ENCODE measurements at places on chromosomes 2 and 18.

DNA sequence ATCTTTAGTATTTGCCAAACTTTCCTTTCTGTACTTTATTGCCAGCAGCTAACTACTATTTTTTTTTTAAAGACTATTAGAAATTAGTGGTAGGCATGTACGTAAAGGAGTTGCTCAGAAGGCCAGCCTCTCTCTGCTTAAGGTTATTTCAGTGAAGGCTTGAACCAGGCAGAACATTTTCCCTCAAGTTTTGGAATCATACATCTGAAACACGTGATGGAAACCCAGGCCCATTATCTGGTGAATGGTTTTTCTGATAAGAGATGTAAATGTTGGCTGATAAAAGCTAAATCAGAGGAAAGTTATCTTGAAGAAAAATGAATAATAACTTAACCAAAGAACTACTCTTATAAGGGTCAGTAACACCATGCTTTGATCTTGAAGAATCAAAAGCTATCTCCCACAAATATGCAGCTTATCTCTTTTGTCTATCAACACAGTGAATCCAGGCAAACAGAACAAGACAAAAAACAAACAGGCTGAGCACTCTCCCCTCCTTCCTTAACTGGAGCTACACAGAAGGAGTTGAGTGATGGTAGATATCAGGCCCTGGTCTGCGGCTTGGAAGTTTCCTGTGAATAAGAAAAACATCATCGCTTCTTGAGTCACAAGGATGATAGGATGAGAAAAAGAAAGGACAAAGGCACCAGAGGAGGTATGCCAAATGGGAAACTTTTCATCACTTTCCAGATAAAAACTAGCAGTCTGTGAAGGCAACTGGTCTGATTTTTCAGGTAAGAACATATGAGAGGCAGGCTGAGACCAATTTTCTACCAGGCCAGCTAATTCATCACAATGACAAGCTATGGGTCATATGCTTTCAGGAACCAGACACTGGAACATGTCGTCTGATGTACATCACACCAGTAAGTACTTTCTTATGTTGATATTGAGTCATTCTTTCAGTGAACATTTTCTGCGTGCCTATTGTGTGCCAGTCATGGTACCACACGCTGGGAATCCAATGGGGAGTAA is 88.4 kb upstream of the STK17B start:
- DNase-seq = peak; percentile 38

DNA sequence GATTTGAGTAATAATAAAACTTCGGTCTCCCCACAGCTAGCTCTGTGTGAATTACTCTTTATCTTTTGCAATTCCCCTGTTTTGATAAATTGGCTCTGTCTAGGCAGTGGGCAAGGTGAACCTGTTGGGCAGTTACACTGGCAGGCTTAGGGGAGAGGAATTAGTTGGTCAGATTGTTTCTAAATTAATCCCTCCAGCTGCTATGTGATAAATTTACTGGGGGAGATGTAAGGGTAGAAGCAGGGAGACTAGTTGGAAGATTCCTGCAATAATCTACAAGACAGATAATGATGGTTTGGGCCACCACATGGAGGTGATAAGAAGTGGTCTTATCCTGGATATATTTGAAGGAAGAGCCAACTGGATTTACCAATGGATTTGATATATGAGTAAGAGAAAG is 118.5 kb upstream of the TACR1 start:
- no peak for DNase-seq

DNA sequence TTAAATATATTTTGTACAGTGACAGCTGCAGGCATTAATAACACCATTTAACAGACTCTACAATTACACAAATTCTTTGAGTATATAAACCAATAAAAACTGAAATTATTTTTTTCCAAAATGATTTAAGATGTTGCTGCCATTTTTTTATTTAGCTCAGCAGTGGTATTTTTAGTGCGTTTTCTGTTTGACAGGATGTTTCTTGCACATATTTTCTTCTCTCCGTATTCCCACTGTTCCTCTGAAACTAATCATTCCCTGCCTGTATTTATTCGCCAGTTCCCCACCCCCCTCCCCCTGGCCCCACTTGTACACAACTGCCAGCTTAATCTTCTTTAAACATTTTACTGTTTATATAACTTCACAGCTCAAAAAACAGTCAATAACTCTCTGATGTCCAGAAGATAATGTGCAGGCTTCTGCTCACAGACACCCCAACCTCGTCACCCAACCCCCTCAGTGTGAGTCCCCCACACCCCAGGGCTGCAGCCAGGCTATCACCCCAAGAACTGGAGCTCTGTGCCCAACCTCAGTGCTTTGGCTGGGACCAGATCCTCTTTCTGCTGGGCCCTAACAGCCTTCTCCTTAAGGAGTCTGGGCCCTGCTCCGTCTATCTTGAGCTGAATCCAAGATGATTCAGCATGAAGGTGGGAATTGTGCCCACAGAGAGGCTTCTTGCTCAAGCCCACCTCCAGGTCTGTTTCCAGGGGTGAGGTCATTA is 41.6 kb upstream of the MAP4K4 start:
- DNase-seq = no peak

GRCh38 chr2:170578606-170579005 is 136.5 kb upstream of the SP5 start:
- DNase-seq = no peak

DNA sequence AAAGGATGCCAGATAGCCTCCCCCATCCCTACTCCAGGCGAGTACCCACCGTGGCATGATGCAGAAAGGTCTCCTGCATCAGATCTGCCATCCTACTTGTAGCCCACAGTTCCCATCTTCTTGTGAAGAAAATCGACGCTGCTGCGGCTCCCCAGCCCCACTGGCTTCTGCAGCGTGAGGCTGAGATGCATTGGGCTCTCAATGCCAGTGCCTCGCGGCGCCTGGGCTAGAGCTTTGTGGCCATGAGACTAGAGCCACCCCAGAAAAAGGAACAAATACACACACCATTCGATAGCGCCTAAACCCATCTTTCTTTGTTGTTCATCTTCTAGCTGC is 2.8 kb downstream of the NOL4 start:
- DNase-seq = no peak

GRCh38 chr2:10278029-10278762 is 24.5 kb upstream of the HPCAL1 start:
- peak; percentile 99 for DNase-seq

DNA sequence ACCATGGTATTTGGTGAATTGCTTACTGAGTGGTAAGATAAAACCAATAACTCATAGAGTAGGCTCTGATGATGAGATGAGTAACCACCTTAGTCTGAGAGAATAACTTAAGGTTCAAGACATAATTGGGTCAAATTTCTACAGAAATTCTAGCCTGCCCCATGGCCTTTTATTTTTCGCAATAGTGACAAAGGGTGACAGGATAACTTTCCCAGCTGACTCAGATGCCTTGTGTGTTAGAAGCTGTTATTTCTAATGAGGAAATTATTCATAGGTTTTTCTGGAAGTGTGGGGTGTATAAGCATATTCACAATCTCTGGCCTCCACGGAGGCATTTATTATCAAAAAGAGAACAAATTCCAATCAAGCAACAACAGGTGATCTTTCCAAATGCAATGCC is 159.0 kb downstream of the NUP35 start:
- no peak for DNase-seq

DNA sequence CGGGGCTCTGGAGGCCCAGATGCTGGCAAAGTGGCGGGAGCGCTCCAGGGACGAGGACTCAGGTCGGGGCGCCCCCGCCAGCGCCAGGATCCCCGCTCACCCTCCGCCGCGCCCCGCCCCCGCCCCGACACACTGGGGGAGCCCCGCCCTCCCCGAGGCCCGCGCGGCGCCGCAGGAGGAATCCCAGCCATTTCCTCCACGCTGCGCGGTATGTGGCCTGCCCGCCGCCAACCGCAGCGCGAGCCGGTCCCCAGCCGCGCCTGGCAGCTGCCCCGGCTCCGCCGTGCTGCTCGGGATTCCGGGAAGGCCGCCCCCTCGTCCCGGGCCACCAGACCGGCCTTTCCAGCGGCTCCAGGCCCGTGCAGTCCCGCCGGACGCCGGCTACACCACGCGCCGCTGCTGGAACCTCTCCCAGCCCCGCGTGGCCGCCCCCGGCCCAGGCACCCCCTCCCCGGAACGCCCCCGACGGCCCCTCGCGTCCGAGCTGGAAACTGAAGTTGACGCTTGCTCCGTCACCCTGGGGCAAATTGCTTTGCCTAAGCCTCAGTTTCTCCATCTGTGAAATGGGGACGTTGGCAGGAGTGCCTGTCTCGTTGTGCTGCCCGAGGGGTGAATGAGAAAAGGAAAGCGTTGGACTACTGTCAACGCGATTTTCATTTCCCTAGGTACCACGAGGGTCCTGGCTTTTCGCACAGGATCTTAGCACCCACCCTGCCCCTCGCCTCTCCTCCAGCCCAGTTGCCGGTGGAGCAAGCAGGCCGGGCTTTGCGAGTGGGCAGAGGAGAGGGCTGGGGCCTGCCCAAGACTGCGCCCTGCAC is 53.6 kb downstream of the PKDCC start:
- DNase-seq = no peak

DNA sequence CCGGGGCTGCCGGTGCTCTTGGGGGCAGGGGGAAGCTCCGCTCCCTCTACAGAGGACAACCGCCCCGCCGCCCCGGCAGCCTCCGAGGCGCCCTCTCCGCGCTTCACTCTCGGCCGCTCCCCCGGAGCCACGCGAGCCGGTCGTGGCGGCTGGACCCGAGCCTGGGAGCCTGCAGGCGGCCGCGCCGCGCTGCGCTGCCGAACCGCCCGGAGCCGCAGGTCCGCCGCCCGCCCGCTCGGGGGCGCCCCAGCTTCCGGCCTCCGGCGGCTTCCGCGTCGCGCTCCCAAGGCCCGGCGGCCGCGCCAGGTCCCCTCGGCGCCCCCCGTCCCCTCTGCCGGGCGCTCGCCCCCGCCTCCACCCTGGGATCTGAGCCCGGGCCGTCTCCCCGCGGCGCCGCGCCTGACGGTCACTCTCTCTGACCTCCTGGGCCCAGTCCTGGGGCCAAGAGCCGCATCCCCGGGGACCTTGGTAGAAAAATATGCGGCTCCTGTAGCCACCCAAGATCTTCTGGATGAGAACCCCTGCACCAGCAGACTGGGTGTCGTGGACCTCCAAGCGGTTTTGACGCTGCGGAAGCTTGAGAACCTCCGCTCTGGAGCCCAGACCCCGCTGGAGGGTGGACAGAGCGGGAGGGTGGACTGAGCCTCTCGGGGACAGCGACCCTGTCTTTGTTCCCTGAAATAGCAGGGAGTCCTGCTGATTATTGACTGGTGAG is 44.3 kb downstream of the SERTAD2 start:
- peak; percentile 85 for DNase-seq

DNA sequence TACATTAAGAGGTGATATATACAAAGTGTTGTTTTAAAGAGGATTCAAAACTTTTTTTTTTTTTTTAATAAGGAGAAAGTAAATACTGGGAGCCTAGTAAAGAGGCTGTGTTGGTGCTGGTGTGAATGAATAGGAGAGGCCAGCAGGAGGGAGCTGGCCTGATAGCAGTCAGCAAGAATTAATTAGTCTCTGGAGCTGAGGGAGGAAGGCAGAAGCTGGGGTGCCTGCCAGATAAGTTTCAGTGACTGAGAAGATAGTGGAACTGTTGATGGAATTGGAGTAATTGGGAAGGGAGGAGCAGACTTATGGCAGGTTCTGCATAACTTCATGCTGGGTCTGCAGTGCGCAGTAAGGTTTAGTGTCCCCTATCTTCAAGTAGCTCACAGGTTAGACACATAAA is 36.2 kb upstream of the SNORC start:
- DNase-seq = no peak

DNA sequence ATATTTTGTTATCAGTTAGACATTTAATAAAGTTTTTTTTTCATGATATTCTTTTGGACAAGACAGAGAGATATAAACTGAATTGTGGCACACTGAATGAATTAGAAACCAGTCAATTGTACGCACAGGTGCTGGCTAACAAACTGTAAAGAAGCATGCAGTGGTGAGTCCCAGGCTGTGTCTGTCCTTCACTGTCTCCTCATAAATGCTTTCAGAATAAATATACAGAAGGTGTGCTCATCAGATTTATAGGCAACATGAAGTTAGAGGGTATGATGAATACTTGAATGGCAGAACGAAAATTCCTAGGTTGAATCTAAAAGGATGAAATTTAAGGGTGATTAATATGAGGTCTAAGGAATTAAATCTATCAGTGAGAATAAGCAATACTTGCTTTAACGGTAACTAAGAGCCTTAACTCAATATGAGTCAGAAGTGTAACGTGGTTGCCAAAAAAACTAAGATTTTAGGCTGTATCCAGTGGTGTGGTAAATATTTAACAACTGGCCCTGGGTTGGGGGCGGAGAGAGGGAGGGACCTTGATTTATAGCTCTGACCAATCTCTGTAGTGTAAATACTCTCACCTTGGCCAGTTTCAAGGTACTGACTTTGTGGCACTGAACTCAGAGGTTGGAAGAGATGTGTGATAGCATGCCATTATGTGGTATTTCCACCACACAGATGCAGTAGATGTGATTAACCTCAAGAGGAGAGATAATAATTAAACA is 41.9 kb upstream of the AAK1 start:
- DNase-seq = no peak

GRCh38 chr2:150371044-150371818 is 116.2 kb downstream of the RND3 start:
- no peak for DNase-seq

- no peak for DNase-seq
These were observed 16.0 kb downstream of the HIBCH start for GRCh38 chr2:190303647-190304046.

DNA sequence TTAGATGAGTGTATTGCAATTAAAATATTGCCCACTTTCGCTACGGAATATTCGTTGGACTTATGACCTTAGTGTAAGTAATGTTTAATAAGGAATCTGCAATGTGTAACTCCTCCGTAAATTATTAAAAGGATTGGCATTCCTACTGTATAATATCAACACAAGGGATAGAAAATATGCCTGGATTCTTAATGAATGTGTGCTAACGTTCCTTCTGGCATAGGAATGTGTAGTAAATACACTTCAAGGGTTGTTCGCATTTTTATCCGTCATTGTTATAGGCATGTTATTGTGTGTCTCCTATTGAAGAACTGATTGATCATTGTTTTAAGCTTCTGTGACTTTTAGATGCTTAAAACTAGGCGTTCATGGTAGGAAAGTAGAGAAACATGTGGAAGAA is 134.5 kb downstream of the NEDD4L start:
- no peak for DNase-seq

All from suppressor macrophage (primary cell).